Lung microvascular endothelial cell (primary cell): ENCODE measurements at places on chromosomes 13 and 19. TPM values are rescaled to one million over a fixed set of nuclear protein-coding genes. Genes with fewer than 3 reads are reported as not detected.

DNA sequence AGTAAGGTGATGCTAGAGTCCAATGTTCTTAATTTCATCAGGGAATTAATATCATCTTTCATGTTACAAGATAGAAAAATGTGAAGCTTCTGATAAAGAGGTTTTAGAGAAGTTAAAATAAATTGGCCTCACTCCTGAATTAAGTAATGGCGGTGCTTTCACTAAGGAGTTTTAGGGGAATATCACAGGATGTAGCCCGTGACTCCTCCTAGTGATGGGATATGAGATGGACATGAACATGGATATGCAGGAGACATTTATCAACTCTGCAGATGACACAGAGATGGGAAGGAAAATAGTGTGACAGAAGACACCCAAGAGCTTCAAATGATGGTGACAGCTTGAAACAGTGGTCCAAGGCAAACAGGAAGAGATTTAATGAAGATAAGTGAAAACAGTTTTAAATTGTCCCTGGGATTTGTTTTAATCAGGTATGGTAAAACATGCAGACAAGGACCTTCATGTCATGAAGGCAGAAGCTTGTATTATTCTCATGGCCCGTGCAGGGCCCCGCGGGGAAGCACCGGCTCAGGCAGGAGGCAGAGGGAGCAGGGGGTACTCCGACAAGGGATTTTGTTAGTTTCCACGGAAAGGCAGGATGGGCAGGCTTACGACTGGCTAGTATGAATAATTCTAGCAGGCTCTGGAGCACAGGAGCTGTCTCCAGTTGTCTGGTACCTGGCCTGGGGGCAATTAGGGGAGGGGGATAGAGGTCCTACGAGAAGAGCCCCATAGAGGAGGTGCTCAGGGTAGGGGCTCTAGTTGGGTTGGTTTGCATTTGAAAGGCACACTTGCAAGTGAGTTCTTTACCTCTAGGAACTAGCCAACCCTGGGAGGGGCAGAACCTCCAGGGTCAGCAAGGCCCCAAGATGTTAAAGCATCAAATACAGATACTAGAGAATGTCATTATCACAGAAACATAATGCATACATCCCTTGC is 38.7 kb upstream of the FARP1 start:
- DNase-seq, result no peak

DNA sequence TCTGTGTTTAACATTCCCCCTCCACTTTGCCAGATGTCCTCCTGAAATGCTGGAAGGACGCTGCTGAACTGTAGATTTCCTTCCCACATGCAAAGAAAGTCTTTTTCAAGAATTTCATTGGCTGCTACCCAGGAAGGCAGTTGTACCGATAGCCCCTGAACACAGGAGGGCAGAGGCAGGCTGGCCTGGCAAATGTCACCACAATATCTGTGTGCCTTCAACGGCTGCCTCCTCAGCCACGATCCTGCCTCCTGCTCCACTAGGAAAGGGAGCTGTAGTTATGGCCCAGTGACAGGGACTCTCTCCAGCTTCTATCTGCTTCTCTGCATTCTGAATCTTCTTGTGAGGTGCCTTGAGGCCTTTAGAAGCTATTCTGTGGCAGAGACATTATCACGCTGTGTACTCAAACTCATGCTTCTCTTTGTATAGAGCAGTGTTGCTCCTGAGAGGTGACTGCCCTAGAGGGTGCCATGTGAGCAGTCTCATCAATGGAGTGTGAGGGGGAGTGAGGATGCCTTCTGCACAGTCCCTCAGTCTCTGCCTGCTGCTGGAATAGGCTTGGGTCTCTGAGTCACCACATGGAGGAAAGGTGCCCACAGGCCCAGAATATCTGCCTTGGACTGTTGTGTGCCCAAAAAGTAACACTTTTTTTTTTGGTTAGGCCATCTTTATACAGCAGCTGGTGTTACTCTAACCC is 279.8 kb downstream of the DNAJC15 start:
- peak; percentile 72 for DNase-seq

DNA sequence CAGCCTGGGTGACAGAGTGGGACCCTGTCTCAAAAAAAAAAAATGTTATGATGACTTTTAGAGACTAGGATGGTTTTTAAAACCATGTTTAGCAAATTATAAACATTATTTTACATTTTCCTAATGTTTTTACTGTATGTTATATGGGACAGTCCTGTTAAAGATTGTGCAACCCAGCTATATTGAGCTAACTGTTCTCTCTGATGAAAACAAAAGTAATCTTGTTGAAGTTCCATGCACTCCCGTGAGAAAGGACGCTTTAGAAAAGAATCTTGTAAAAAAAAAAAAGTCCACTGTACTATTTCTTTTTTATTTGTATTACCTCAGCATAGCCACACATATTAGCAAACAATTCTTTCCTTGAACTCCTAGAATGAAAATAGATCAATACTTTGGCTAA is 451.2 kb downstream of the DCT start:
- DNase-seq, result no peak

DNA sequence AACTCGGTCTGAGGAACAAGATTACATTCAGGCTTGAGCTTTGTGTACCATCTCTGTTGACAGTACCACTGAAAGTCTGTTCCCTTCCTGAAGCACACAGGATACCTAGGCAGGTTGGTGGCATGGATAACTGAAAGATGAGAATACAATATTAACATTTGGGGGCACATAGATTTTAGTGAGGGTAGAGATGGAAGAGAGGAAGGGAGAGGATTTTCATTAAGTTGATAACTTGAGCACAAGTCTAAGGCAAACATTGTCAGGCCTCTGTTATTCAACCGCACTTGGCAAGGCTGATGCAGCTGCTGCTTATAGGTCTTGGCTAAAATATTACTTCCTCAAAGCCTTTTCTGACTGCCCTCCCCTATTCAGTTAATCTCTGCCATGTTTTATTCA is 10.9 kb downstream of the MIR17HG start:
- DNase-seq, result no peak

DNA sequence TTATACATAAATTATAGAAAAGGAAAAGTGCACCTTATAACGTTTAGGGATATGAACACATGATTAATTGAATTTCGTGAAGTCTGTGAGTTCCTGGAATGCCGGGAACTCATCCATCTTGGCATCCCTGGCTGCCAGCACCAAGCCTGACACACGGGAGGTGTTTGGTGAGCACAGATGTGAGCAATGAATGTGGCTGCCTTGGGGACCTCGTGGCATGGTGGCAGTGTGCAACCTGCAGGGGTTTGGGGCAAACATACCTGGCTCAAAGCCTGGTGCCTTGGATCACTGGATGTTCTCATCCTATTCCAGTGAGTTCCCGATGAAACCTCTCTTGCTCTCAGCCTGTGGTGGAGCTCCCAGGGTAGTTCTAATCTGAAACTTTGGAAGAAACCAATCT is 10.4 kb upstream of the MAP2K2 start:
- DNase-seq, result no peak

DNA sequence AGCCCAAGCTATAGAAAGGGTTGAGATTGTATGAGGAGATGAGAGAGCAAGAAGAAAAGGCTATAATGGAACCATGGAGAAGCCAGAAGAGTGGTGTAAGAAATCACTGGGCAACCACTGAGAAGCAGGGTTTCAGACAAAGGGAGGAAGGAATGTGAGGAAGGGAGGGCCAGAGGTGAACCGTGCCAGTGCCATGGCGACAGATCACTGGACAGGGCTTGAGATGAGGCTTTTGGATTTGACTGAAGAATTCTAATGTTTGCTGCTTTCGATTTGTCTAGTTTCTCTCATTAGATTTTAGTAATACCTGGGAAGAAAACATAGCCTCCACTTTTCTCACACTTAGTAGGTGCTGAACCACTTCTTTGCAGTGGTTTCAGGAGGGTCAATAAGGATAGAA is 6.3 kb upstream of the GPR183 start:
- DNase-seq, result peak; percentile 83

DNA sequence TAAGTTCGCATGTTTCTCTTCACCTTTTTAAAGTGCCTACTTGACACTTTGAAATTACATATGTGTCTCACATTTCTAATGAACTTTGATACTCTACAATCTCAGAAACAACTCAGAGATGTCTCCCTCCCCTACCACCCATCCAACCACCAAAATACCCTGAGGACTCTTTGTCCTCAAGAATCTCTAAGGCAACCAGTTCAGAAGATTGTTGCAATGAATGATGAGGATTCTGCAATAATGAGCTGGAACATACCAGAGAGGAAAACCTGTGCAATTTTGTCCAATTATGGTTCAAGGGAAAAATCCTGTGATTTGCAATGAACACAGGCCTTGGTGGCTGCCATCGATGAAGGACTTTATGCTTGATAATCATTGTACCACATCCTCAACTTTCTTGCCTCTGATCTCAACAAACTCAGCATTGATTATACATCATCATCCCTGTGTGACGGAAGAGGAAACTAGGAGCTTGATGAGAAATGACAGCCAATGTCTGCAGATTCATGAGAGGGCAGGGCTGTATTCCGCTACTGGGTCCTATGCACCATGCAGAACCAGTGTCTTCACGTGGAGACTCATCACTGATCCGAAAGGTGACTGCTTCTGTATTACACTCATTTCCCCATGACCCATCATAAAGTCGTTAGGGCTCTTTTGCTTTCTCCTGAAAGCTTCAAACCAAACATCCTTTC is 1.1 kb downstream of the FPR1 start:
- DNase-seq, result no peak

- DNase-seq, result peak; percentile 59
Measured at GRCh38 chr13:45341799-45342500, 967 bp upstream of the TPT1 start.

NDFIP2 gene
- 16.3 and 22.2 TPM in 2 replicates for total RNA-seq

OSCAR gene
- total RNA-seq, result under 0.01 TPM in 1 of 2 replicates, not detected in the other
